DMS153 (cell line): ENCODE measurements at places on chromosomes 12 and 14.

DNA sequence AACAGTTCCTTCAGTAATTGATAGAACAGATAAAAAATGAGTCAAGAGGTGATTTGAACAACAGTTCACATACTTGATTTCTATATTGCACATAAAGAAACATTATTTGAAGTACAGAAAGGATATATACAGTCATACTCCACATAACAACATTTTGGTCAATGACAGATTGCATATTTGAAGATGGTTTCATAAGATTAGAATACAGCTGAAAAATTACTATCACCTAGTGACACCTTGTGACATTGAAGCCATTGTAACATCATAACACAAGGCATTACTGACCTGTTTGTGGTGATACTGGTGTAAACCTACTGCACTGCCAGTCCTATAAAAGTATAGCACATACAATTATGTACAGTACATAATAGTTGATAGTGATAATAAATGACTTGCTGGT, 43.1 kb upstream of the ABCC9 start:
- no peak for DNase-seq

- no peak for DNase-seq
Observed at GRCh38 chr12:82504409-82504808, 146.1 kb downstream of the METTL25 start.

GRCh38 chr14:86912709-86913108, 1080.3 kb downstream of the GALC start:
- no peak for DNase-seq

GRCh38 chr12:15151161-15152091, 69.8 kb downstream of the RERG start:
- DNase-seq, result peak; percentile 17

DNA sequence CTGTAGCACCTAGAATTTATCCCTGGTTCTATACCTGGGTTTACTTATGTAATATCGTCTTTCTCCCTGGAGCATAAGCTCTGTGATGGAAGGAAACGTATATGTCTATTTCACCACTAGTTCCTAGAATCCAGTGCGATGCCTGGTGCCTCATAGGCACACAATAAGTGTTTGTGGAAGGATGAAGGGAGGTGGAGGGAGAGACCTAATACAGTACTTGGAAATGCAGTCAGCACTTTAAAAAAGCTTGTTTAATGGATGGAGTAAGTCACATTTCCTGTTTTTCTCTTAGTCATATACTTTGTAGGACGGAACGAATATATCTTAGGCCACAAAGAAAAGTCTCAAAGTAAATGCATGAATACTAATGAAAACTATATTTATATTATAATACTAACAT, 186.5 kb upstream of the HMGA2 start:
- no peak for DNase-seq

GRCh38 chr14:67602076-67602475, 2.0 kb upstream of the PIGH start:
- no peak for DNase-seq

DNA sequence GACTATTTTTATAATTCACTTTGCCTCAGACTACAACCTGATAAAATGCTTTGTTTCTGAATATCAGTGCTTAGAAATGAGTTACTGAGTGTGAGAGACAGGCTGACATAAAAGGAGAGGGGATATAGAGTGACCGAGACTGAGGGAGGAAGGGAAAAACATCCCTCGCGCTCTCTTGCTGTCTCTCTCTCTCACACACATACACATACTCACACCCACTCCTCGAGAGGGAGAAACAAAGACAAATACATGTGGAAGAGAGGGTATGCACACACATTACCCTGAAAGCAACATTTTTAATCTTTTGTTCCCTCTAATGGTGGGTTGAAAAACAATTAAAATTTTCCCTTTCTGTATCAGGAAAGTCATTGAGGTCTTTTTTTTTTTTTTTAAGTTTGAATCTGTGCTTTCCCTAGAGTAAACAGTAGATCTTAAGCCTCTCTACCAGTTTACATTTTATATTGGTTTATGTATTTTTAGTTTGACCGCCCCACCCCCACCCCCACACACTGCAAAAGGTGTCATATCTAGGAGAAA, 45.3 kb downstream of the FRS2 start:
- DNase-seq, result no peak

GRCh38 chr12:20486233-20486632, 117.9 kb downstream of the PDE3A start:
- no peak for DNase-seq

DNA sequence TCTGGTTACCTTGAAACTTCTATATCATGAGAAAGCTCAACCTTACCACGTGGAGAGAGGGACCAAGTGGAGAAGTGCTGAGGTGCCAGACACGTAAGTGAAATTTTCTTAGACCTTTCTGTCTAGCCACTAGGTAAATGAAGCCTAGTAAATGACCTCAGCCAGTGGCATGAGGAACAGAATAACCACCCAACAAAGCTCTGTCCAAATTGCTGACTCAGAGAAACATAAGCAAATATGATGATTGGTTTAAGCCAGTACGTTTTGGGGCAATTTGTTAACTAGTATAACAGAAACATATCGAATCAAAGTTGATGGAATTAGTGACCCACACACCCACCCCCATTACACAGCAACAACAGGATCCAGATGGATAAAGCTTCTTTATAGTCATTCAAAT, 75.2 kb upstream of the MAX start:
- DNase-seq, result no peak

DNA sequence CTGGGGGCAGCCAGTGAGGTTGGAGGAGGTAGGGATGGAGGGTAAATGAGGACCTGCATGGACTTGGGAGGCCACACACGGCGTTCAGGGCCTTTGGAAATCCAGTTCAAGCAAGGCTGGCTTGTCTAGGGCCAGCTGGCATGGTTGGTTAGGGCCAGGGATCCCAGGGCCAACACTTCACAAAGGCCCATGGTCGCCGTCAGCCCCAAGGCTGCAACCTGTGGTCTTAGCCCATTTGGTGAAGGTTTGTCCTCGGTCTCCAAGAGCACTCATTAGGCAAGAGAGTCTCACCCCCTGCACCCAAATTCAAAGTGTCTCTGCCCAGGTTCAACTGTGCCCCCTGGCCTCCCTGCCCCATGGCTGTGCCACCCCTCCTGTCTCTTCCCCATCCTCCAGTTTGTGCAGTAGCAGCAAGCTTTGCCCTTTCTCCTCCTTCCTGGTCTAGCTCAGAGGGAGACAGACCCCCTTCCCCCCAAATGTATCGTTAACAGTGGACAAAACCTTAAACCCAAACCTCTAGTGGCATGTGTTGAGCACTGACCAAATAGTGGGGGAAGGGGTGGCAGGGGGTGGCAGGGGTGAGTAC, 94.1 kb downstream of the NINJ2 start:
- no peak for DNase-seq

DNA sequence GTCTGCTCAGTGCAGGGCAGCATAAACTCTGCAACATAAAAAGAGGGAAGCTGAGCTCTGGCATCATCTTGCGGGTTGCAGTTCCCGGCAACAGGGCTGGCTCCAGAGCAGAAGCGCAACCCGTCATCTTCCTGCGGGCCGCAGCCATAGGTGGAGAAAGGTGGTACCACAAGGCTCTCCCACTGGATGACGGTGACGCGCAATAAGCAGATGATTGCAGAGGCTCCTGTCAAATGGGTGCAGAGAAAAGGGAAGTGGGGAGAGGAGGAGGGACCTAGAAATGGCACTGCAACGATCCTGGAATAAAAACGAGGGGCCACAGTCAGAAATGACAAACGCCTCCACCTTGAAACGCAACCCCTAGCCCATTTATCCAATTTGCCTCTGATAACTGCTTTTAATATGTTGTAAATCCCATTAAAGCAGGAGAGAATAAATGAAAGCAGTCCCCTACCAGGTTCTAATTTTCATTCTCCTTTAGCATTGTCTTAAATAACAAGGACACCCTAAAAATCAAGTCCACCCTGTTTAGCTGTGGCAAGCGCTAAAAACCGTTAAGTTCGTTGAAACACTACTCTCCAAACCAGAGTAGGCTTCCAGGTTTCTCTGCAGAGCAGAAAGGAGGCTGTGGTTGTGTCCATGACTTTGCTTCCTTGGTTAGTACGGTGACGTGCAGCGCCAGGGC, 30.9 kb upstream of the TUBA1C start:
- peak; percentile 93 for DNase-seq

DNA sequence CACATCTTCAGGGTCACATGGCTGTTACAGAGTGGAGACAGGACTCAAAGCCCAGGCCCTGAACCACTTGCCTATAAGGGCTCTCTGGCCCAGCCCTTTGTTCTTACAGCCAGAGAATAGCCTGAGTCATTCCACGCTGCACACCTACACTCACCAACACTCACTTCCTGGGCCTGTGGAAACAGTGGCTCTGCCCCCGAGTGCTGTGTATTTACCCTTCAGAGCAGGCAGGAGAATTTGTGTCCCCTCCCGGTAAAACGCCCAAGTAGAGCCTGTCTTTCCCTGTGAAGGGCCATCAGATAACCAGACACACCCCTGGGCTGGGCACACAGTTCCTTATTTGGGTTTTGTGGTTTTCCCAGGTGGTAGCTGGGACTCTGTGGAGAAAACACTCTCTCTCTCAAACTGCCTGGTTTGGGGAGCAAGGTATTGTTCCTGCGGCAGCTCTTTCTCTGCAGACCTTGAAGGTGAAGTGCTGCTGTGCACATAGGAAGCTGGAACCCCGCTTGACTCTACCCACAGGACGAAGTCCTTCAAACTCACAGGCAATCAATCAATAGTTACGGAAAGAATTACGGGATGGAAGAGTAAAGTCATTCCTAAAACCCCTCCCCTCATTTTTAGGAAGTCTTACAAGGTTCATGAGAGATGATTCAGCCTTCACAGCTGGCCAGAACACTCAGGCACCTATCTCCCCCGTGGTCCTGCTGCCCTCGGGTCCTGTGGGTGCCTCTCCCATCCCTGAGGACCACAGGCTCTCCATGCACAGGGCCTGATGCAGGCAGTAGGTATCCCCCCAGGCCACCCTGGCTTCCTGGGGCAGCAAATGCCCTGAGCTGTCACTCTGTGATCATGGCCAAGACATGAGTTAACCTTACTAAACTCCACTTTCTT, 20.3 kb downstream of the FIGNL2 start:
- DNase-seq, result peak; percentile 25

DNA sequence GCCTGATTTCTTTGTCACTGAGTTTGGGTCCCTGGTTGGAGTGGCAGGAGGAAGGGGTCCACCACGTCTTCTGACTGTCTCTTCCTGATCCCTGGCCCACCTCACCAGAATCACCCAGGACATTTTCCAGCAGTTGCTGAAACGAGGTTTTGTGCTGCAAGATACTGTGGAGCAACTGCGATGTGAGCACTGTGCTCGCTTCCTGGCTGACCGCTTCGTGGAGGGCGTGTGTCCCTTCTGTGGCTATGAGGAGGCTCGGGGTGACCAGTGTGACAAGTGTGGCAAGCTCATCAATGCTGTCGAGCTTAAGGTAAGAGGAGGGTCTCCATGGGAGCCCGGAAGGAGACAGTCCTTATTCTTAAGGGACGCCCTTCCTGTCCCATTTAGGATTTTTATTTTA, 12.3 kb downstream of the MARS1 start:
- no peak for DNase-seq

GRCh38 chr12:53737093-53737808, 10.0 kb upstream of the CALCOCO1 start:
- DNase-seq, result no peak

GRCh38 chr12:38669530-38669929, 235.9 kb downstream of the CPNE8 start:
- DNase-seq, result no peak

DNA sequence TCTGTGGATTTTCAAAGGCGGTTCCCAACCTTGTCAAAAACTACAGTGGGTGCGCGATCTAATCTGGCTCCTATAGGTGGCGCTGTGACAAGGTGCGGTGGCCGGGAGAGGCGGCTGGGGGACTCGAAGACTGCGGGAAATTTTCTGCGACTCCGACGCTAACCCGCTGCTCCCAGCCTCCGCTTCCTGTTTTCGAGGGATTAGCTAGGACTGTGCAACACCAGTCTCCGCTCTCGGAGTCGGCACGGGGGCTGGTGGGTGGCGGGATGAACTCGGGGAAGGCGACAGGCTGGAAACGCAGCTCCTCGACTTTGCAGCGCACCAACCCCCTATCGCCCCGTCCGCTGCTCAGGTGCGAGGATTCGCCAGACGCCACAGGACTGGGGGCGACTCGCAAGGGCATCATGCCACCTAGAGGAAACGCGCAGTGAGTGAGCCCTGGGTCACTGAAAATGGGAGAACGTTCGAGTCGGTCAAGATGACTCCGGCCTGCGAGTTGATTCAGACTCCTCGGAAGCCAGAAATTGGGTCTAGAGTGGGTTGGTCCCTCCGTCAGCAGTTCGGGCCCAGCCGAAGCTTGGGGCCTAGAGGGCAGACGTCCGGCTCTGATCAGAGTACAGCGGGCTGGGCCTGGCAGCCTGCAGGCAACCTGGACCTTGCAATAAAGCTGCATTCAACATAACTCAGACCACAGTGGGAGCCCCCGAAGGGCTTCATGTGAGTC, 5.5 kb upstream of the PAX9 start:
- DNase-seq, result peak; percentile 80

DNA sequence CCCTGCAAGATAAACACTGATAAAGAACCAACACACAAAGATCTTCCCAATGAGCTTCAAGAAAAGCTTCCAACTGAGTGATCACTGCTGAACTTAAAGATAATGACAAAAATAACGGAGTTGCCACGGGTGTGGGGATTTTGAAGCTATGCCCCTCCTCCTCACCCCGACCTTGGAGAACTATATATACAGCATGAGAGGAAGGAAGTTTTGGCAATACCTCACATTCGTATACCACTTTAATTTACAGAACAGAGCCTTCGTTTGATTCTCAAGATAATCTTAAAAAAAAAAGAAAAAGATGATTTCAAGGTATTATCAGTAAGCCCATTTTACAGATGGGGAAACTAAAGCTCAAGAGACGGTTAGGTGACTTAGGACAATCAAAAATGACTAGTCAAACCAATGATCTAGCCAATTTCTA, 715 bp downstream of the NEK9 start:
- no peak for DNase-seq

GRCh38 chr14:102849526-102850379, 72.5 kb downstream of the TRAF3 start:
- DNase-seq, result no peak

GRCh38 chr14:59041308-59041707, 147.2 kb upstream of the DAAM1 start:
- DNase-seq, result no peak

DNA sequence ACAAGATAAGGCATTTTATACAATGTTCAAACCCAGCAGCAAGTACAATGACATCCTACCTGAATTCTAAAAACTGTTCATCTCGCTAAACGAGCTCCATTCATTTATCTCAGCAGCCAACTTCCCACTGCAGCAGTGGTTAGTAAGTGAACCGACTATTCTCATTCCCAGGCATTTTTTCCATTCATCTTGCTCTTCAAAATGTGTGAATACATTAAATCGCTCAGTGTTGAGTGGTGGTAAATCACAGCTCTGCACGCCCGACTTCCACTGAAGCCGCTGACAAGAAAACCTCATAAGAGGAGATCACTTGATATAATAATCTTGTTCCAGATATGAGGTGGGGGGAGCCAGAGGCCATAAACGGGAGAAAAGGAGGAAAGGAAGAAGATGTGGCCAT, 746.2 kb upstream of the USP15 start:
- DNase-seq, result no peak

- DNase-seq, result no peak
Observed at GRCh38 chr14:86462193-86462753, 932.3 kb downstream of the FLRT2 start.

- no peak for DNase-seq
Observed at GRCh38 chr14:104133496-104133895, 4.9 kb upstream of the KIF26A start.

GRCh38 chr14:76088326-76088725, 63.4 kb upstream of the GPATCH2L start:
- DNase-seq, result no peak
